ENCODE measurements at places on chromosomes 4 and X.
A peak's percentile ranks its signal among the peaks of the same experiment; 100 is the strongest.

GRCh38 chr4:12703036-12703435, 781.1 kb downstream of the RAB28 start:
- DNase-seq: no peak

DNA sequence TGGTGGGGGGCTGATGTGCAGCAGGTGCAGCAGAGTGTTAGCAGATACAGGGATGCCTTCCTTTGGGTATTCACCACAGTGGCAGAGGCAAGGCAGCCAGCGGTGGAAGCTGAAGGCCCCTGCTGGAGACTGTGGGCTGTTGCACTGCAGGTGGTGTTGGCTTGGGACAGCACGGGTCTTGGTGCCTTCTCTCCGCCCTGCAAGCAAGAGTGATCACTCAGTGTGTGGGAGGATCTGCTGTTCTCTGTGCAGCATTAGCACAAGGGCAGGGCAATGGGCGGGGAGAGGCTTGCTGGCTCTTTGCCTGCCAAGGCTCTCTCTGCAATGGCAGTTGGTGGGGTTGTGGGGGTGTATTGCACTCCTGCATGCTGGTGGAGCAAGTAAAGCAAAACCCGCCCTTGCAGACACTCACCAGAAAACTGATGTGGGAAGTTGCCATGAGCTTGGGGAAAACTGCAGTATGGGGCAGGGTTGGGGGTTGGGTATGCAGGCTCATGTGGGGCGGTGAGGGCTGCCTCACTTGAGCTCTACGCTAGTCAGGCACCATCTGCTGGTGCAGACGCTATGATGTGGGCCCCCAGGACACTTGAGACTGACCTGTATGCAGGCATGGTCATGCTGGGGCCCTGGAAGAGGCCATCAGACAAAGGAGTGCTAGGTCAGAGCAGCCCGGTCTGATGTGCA, 820.8 kb upstream of the GRIA3 start:
- peak; percentile 12 for DNase-seq

- no peak for DNase-seq
These were observed 431.8 kb upstream of the DIPK2B start for GRCh38 chrX:45632506-45632905.

DNA sequence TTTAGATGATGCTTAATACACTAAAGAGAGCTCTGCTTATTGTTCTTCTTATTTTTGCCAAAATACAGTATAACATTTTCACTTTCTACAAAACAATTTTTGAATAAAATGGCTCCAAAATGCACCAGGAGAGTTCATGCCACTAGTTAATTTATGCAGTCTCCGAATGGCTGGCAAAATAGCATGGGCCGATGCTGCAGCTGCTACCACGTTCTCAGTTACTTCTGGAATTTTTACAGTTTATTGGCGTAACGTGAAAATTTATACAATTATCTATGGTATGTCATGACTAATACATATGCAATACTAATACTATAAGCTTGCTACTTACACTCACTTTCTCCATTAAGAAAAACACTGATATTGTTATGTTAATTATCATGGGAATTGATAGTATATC, 16.5 kb downstream of the KLHL13 start:
- DNase-seq: no peak

GRCh38 chrX:8424912-8425311, 39.7 kb upstream of the VCX3B start:
- DNase-seq: no peak

- no peak for DNase-seq
These were observed 429.5 kb downstream of the GRID2 start for GRCh38 chr4:92733231-92733630.

DNA sequence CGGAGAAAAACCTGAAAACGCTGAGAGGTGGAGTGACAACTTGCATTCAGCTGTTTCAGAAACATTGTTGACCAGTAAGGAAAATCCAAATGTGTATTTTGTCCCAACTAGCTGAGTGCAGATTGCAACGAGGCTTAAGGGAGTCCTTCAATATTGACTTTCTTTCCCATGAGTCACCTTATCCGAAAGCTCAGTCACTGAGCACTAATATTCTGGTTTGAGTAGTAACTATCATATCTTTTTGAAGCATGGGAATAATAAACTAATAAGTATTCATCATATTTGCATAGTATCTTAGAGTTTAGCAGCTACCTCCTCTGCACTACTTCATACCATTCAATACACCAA, 604.3 kb downstream of the PACRGL start:
- no peak for DNase-seq

DNA sequence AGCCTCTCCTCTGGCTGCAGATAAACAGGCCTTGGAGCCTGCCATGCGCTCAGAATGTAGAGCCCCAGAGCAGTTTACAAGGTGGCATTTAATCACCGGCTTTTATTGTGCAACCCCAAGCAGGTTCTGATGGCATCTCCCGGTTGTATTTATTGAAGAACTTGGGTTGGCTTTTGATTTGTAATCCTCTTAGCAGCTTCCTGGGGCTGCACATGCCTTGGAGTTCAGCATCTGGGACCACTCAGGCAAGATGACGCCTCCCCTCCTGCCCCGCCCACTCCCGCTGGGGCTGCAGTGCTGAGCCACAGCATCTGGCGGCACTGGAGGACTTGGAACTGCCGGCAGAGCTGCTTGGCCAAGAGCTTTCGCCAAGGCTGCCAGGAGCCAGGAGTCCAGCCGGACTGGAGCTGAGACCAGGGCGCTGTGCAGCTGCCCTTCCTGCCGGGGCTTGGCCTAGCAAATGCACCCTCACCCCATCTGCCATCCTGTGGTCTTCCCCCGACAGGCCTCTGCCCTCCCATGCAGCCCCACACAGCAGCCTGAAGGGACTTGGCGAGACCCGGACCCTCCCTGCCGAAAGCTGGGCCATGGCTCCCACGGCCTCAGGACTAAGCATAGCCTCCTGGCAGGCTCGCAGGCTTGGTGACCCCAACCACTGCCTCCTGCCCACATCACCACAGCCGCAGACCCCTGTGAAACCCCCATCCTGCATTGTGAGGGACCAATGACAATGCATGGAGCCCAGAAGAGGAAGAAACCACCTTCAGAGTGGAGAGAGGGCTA, 5.4 kb downstream of the HTRA3 start:
- DNase-seq: peak; percentile 85

DNA sequence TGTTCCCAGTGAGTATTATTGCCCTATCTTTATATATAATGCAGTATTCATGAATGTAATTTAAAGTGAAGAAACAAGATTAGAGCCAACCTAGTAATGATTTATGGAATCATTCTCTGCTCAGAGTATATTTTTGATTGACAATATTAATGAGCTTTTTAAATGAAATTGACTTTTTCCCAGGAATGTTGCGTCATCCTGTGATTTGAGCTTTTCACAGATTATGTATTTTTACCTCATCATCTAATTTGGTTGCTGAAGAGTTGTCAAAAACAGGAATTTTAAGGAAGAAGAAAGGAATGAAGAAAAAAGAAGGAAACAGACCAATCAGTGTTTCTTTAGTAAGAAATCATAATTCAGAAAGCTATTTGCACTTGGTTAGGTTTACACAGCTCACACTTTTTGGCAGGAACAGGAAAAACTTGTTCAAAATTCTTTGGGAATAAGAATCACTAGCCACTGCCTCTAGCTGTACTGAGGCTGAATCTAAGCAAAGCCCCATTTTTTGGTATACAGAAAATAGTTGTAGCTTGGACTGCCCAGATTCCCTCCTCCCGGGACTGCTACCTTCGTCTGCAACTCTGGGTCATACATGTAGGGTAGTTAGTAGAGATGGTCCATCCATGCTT, 27.3 kb downstream of the EXOC1 start:
- no peak for DNase-seq

- DNase-seq: no peak
These were observed 79.1 kb downstream of the WWC2 start for GRCh38 chr4:183178201-183178600.

- peak; percentile 20 for DNase-seq
These were observed 91.4 kb downstream of the CLNK start for GRCh38 chr4:10593130-10593529.

GRCh38 chrX:38561126-38561868, at the start of gene TSPAN7:
Gene TSPAN7, plus strand, starts transcription at chrX:38561542. Its CDS starts 5 bp downstream, at chrX:38561547.
- peak; percentile 84 for DNase-seq

DNA sequence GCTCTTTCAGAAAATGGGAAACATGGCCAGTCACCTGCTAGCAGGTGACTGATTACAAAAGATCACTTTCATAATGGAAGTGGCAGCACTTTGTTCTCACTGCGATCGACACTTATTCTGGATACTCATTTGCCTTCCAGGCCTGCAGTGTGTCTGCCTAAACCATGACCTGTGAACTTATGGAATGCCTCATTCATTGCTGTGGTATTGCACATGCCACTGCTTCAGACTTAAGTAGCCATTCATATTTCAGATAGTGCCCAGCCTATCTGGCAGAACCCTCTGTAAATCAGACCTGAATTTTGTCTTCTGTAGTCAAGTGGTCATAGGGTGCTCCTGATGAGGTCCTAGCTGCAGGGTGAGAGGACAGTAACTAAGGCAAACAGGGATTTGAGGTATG, 23.3 kb upstream of the MGST2 start:
- DNase-seq: no peak

GRCh38 chr4:140315438-140315837, 58.0 kb upstream of the SCOC start:
- DNase-seq: no peak

DNA sequence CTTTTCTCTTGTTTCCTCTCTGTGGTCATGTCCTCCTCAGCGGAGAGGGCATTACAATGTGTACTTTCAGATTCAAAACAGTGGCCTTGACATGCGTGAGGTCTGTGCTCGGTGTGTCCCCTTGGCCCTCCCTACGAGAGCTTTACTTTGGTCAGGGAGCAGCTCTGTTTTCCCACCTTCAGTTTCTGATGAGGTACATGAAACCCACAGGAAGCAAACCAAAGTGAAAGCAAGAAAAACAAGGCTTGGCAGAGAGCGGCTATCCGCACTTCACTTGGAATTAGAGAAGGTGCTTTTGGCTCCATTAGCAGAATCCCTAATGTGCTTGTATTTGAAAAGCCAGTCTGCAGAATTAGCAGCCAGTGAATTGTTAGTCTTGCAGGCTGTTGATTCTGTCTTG, 19.5 kb upstream of the BOD1L1 start:
- DNase-seq: peak; percentile 33

- no peak for DNase-seq
These were observed 33.3 kb upstream of the SLC2A9 start for GRCh38 chr4:10054571-10055041.

- DNase-seq: no peak
These were observed 13.3 kb downstream of the SHOX start for GRCh38 chrX:643911-644303.

- DNase-seq: no peak
These were observed 14.2 kb upstream of the MID1 start for GRCh38 chrX:10634392-10635161.

DNA sequence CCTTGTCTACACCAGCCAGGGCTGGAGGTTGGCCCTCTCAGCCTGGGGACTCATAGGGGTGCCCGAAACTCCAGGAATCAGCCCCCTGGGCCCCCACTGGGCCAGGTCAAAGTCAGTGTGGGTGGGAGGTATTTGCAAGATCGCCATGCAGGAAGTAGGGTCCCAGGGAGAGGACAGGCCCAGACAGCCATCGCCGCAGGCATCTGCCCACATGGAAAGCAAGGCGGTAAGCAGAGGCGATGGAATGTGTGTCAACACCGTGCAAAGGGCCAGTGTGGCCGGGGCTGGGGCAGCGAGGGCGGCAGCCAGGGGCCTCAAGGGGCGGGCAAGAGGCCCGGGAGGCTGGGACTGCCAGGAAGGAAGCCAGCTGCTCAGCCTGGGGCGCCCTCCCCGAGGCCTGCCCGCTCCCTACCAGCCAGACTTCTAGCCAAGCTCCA, 19.3 kb upstream of the DUSP9 start:
- no peak for DNase-seq

DNA sequence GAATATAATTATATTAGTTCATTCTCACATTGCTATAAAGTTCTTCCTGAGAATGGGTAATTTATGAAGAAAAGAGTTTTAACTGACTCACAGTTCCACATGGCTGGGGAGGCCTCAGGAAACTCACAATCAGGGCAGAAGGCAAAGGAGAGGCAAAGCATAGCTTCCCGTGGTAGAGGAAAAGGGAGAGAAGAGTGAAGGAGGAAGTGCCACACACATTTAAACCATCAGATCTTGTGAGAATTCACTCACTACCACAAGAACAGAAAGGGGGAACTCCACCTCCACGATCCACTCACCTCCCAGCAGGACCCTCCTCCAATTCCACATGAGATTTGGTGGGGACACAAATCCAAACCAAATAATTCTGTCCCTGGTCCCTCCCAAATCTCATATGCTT, 773.4 kb upstream of the INTU start:
- no peak for DNase-seq
